ENCODE measurements at places on chromosomes 12 and 14.
A peak's percentile ranks its signal among the peaks of the same experiment; 100 is the strongest.

GRCh38 chr12:88924162-88924561 lies 343.9 kb upstream of the KITLG start:
- DNase-seq, result no peak

- peak; percentile 86 for DNase-seq
These were observed 19.3 kb upstream of the KRT7 start for GRCh38 chr12:52213564-52214420.

GRCh38 chr12:90630006-90630405 lies 325.0 kb downstream of the CCER1 start:
- DNase-seq, result no peak

- no peak for DNase-seq
These were observed 19.8 kb downstream of the FLRT2 start for GRCh38 chr14:85549697-85550096.

- DNase-seq, result no peak
These were observed 38.5 kb downstream of the SLC38A6 start for GRCh38 chr14:61019537-61019936.

DNA sequence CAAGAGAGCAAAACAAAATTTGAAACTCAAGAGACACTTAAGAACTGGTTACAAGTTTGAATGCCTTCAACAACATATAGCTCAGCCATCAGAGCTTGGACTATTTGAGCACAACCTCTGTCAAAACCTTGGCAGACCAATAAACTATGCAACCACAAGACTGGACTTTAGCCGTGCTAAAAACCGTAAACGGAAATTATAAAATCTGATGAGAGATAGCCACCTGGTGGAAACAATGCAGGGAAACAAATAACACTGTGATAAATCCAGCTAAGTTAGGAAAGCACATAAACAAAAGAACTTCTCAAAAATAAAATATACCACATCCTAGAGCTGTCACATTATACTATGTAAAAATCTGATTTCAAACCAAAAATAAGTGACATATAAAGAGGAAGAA lies 1074.2 kb upstream of the NOVA1 start:
- DNase-seq, result no peak

DNA sequence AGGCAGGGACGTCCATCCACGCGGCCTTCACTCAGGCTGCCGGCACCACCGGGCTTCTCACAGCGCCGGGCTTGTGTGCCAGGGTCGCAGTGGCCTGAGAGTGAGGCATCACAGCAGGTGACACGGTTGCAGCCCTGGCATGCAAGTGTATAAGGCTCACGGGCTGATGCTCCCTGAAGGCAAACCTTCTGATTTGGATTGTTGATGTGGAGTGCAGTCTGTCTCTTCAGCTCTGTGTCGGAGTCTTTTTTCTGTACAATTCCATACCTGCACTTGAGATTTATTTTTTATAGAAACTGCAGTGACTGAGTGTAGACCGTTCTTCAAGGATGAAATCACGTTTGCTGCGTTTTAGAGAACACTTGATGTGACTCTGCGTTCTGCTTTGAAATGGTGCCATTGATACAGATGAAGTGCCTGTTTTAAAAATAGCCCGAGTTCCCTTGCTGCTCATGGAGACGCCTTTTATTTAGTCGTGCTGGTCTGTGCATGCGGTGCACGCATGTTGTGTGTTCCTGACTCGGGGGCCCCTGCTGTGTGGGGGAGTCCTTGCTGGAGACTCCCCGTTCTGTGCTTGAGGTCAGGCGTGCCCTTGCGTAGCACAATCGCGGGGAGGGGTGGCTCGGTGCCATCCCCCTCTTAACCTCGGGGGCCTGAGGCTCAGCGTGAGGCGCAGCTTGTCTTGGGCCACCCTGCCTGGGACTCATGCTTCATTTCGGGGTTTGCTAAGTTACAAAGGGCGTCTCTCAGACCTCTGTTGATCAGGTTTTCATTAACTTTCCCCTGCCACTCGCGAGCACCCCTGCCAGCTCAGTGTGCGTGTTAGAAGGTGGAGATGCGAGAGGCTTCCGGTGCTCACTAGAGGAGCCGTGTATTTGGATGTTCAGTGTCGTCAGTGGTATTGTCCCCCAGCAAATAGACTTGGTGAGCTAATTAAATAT lies 21.6 kb upstream of the AMN start:
- DNase-seq, result no peak

DNA sequence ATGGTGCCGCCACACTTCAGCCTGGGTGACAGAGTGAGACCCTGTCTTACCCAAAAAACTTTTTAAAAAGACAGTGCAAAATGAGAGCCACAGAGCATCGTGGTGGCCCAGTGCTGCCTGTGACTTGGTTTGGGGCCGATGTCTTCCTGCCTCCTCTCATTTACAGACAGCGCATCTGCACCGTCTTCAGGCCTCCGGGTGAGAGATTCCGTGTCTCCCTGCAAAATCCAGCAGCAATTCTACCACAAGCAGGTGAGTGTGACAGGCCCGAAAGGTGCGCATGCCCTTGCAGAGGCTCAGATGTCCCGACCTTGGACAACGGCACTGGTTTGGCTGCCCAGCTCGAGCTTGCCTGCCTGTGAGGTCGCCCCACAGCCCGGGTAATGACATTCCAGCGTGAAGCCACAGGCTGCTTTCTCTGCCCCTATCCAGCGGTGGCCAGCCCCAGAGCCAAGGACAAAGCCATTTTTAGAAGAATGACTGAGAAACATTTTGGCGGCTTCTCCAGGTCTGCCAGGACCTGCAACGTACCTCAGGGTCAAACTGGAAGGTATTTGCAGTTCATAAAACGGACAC lies 70.3 kb upstream of the RFLNA start:
- DNase-seq, result no peak

DNA sequence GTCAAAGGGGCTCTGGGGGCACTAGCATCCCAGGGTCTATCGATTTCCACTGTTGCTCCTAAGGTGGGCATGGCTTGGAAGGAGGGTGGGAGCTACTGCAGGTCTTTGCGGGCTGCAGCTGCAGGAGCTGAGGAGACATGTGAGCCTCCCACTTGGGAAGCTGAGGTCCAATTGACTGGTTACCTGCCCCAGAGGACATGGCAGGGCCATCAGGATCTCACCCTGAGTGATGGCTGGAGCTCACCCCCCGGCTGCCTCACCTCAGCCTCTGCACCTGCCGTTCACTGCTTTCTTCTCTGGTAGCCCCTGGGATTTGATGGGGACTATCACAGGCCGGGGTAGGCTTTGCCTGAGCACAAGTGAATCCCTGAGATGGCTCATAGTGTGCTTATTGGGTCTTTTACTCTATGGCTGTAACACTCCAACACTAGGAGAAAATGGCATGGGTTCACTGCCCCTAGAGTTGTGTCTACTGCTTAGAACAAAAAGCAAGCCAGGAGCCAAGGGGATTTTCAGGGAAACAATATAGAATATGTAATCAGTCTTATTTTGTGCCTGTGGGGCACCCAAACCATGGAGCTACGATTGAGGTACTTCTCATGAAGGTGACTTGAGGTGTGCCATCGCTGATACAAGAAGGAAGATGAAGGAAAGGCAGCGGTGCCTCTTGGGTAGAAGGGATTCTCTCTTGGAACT lies 3.2 kb upstream of the KRT4 start:
- DNase-seq, result no peak

GRCh38 chr12:131131808-131132117 lies 178.1 kb downstream of the ADGRD1 start:
- no peak for DNase-seq

DNA sequence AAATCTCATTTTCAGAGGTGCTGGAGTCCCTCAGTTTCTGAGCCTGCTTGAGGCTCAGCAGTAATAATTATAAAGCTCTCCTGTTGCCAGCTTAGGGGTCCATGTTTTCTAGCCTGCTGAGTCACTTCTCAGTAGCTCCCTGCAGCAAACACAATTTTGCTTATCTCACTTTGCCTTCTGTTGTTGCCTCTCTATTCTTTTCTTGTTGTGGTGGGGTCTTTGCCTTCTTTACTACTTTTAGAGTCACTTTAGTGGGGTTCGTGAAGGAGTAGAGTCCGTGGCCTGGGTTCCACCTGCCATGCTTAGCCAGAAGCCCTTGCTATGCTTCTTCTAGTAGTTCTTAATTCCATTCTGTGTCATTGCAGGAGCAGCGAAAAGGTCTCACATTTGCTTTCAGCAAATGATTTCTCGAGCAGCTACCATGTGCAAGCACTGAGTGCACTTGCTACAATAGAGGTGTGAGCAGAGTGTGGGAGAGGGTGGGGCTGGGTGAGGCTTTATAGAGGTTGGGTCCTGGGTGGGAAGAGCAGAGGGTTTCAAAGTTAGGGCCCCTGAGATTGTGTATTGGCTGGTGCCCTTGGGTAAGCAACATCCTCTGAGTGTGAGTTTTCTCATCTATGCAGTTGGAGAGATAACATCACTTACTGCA lies 114.3 kb downstream of the ADCK1 start:
- no peak for DNase-seq

DNA sequence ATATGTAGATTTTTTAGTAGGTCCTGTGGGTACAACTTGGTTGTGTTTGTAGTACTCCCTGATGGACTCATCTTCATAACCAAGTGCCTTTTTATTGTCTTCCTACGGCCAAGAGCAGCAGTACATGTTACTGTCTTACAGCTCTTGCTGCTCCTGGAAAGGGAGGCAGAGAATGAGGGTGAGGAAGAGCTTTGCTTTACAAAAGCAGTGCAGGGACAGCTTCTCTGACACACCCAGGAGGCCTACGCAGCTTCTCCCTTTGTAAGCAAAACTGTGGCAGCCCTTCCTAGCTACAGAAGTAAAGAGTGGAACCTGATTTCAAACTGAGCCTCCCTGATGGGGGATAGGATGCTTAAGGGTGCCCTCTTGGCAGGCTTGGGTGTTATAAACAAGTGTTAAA lies 18.6 kb downstream of the MYRFL start:
- DNase-seq, result no peak

- no peak for DNase-seq
These were observed 45.8 kb upstream of the MYL2 start for GRCh38 chr12:110966081-110966760.

GRCh38 chr14:35398071-35398584 lies 6.4 kb downstream of the NFKBIA start:
- DNase-seq, result peak; percentile 43

DNA sequence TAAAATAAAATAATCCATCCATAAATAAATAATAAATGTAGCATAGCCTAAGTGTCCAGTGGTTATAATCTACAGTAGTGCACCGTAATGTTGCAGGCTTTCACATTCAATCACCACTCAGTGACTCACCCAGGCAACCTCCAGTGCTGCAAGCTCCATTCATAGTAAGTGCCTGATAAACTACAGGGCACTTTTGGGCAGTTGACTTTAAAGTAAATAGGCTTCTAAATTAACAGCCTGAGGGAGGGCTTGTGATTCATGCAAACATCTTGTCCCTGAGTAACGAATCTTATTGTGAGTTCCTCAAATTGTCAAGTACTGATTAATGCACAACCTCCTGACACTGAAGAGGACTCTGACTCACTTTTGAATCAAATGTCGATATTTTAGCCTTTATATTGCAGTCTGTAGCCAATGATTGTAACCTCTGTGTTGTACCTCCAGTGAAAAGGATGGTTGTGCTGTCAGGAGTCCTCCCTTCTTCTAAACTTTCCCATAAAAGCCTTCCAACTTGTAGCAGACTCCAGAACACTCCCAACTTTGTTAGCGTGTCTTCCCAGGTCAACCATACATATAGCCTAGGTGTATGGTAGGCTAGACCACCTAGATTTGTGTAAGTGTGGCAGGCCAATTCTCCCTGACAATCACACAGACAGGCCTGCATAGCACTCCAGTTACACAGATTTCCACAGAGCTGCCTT lies 55.0 kb upstream of the BICD1 start:
- no peak for DNase-seq

- no peak for DNase-seq
These were observed 17.4 kb downstream of the GPRC5D start for GRCh38 chr12:12934556-12934955.

GRCh38 chr12:132856581-132856980 lies 27.9 kb upstream of the GOLGA3 start:
- no peak for DNase-seq

- no peak for DNase-seq
These were observed 61.7 kb upstream of the FBRSL1 start for GRCh38 chr12:132427999-132428935.

DNA sequence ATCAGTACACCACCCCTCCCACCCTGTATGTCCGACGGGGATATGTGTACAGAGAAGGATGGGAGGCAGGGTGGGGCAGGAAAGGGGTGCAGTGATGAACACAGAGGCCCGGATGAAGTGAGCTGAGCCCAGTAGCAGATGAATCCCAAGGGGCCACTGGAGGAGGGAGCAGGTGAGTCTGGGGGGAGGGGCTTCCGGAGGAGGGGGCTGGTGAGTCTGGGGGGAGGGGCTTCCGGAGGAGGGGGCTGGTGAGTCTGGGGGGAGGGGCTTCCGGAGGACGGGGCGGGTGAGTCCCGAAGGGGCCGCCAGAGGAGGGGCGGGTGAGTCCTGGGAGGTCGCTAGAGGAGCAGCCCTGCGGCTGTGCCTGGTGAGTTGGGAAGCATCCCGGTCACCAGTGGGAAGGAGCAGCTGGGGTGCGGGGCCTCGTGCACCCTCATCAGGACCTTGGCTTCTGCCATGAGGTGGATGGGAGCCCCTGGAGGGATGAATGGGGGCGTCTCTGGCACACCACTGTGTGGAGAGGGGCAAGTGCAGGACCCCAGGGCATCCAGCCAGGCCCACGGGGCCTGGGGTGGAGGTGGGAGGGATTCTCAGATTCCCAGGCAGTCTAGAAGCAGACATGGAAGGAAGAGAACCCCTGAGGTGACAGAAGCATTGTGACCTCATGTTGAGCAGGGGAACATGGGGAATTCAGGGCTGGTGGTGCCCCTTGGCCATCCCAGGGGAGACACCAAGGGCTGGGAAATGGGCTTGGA lies 14.0 kb downstream of the BEGAIN start:
- DNase-seq, result peak; percentile 36

GRCh38 chr12:111664499-111664898 lies 21.3 kb downstream of the BRAP start:
- no peak for DNase-seq

GRCh38 chr12:65648461-65648860 lies 175.8 kb upstream of the HMGA2 start:
- DNase-seq, result no peak

DNA sequence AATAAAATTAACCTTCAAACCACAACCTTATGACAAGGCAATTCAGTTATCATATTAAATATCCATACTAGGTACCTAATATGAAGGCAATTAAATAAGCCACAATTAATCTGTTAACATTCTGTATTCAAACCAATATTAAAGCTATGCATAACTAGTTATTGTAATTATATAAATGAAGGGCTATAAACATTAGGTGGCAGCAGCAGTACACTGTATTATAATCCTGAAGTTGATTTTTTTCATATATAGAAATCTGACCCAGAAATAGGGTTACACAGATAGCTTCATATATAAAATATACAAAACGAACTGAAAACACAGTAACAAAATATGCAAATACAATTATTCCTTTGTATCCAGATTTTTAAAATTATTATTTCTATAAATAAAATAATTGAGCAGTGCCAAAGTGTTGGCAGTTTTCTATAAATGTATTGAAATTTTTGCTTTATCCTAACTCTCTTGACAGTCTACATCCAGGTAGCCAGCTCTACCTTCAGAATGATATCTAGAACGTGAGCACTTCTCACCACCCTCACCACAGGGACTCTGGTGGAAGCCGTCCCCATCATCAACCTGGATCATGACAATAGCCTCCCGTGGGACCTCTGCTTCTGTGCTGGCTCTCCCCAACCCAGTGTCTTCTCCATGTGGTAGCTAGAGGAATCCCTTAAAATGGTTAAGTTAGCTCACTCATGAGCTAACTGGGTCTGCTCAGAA lies 136.2 kb downstream of the MED13L start:
- DNase-seq, result peak; percentile 17

GRCh38 chr12:2076196-2076570 lies 23.4 kb downstream of the CACNA1C start:
- DNase-seq, result no peak

- DNase-seq, result no peak
These were observed 9.1 kb downstream of the ADCK1 start for GRCh38 chr14:77809011-77809410.

- DNase-seq, result no peak
These were observed 11.3 kb downstream of the SLC25A29 start for GRCh38 chr14:100294963-100295330.

All from NCI-H526 (cell line).